Gastrocnemius medialis (tissue), 4 donors: ENCODE measurements at places on chromosomes 6 and 20.

GRCh38 chr6:156731396-156731795 lies 45.8 kb upstream of the ARID1B start:
- no peak for DNase-seq

- no peak for DNase-seq
Observed at GRCh38 chr6:16209539-16209938, 28.8 kb upstream of the GMPR start.

DNA sequence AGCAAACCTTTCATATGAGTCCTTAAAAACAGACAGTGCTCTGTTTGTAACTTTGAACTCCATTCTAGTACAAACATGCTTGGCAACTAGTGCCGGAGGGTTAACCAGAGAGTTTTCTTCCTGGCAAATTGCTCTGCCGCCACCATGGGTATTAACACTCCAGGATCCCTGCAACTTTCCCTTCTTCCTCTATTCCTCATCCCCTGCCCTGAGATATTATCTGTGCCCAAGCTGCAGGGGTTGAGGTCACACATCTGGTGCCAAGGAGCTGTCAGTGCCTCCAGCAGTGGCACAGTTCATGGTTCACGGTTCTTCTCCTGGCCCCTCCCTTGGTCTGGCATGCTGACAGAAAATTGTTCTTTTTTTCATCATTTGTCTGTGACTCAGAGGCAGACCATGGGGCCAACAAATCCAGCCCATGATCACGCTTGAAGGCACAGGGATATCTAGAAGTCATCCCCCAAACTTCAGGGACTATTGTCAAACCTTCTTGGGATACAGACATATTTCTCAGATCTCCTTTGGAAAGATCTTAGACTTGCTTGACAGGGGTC lies 77.5 kb downstream of the ATXN1 start:
- peak; percentile 45 for DNase-seq

DNA sequence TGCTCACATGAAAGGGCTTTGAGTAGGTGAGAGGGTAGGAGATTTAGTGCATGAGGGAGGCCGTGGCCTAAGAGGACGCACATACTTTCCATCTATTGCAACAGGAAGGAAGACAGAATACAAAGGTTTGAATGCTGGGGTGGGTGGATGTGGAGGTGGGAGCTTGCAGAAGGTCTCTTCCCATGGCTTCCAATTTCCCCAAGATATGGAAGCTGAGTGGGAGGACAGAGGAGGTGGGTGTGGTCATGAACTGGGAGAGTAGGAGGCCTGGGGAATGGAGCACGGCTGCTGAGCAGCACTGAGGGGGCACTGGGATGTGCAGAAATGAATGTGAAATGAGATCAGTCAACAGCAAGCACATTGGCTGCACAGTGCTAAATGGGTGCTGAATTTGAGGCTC lies 70.3 kb downstream of the SCML4 start:
- no peak for DNase-seq

GRCh38 chr6:43436577-43437282 lies 9.4 kb downstream of the ABCC10 start:
- DNase-seq = no peak

DNA sequence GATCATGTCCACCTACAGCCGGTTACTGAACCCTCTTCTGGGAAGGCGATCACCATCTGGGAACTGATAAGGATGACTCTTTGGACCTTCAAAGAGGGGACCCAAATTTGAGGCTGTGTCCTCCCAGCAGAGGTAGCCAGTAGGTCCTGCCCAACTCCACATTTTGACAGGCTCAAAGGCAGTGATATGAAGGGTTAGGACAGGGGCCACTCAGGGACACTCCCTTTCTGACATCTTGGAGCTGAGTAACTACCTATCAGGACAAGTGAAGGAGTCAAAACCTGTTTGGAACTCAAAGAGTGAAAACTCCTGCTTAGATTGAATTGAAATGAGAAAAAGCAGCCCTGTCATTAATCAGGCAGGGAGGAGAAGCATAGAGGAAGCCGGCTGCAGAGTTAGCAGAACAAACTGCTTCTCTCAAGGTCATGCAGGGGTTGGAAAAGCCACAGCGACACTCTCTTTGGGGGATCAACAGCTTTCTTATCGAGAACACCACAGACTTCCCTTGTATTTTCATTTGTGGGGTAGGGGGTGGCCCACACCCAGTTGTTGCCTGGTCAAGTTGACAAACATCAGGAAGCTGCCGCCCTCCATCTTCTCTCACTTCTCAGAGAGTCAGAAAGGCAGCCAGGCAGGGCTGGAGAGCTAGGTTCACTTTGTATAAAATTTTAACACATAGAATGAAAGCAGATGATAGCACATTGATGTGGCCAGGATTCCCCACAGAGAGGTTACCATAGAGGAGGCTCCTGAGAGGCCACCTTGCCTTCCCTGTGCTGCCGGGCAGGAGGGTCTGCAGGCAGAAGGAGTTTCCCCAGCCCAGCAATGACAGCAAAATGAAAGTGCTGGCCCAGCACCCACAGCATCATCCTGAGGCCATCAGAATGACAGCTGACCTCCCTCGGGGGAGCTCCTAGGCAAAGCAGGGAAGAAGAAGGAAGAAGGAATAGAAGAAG lies 47.6 kb downstream of the AGPAT4 start:
- no peak for DNase-seq

- peak; percentile 61 for DNase-seq
Observed at GRCh38 chr20:23125625-23126191, 39.6 kb upstream of the CD93 start.

DNA sequence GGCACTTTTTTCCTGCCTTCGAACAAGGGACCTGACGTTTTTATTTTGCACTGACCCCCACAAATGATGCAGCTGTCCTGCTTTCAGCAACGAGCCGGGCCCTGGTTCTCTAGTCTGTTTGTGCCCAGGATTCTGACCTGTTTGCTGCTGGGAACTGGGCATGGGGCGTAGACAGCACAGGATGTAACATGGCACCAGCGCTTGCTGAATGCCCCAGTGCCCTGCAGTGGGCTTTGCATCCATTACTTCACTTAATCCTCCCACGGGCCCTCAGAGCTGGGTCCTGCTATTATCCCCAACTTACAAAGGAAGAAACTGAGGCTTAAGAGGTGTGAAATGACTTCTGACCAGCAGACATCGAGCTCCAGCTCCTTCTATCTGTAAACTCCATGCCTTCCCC lies 80.4 kb upstream of the PMEPA1 start:
- DNase-seq = no peak

- DNase-seq = no peak
Observed at GRCh38 chr6:136012198-136012887, 160.8 kb downstream of the PDE7B start.

- no peak for DNase-seq
Observed at GRCh38 chr6:128725271-128726233, 157.4 kb upstream of the LAMA2 start.

DNA sequence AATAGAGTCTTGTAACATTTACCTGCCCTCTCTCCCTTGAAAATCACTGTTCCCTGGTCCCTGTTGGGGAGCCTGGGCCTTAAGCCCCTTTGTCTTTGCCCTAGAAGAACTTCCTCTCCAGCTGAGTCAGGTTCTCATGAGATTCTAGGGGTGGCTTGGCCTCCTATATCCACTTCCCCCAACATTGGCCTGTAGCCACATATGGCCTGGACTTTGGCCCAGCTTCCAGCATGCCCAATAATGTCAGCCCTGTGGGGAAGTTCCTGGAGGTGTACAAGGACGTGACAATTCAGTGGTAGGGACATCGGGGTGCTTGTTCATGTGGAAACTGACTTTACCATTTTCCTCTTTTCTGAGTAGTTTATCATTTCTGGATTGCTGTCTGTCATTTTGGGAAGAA lies 17.2 kb upstream of the MAS1L start:
- DNase-seq = no peak

- no peak for DNase-seq
Observed at GRCh38 chr6:47371870-47372255, 62.2 kb upstream of the TNFRSF21 start.
